ENCODE measurements at places on chromosomes 3 and 15.

DNA sequence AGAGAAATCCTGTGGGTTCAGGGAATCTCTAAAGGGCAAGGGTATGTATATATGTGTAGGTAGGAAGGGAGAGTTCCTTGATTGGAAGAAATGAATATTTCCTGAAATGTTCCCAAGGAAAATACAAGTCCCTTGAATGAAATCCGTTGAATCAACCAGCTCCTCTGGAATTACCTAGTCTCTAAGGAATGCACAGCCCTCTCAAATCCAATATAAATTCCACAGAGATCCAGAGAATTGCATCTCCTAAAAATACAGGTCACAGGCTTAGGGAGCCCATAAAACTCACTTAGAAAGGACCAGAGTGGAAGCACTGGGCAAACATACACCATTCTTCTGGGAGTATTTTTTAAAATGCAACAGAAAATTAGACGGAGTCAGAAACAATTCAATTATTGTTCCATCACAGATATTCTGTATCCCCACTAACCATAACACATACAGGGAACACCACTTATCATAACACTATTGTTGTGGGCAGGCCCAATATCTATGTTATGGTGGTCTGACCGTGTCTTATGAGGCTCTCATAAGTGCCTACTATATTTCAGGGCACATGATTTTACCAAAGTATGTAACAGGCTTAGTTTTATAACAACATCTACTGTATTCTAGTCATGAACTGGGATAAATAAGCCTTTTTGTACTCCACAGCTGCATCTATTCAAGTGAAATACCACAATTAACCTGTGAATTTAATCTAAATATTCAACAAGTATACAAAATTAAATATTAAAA lies 43.7 kb downstream of the IGSF11 start:
- no peak for DNase-seq

DNA sequence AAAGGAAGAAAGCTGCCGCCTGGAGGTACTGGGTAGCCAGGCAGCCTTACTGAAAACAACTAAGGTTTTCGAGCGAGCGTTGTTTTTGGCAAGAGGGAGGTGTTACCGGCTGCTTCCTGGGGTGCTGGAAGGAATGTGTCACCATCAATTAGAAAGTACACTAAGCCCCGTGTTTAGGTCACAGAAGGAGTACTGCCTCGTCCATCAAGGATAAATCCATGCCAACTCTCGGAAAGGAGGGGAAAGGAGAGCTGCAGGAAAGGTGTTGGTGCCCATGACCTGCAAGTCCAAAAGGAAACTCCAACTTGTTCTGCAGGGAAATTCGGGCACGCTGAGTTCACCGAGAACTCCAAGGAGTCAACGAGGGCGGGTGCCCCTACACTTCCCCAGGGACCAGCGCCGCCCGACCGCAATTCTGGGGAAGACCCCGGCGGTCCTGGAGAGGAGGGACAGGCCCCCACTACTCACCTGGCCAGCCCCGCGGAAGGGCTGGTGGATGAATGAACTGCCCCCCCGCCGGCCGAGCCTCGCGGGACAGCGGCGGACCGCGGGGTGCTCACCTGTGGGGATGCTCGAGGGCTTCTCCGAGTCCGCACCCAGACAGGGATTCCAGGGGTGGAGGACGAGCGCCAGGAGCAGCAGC lies 542 bp downstream of the PLOD2 start:
- DNase-seq = peak; percentile 18

- no peak for DNase-seq
These were observed 307.8 kb upstream of the ARRDC4 start for GRCh38 chr15:97652700-97653167.

DNA sequence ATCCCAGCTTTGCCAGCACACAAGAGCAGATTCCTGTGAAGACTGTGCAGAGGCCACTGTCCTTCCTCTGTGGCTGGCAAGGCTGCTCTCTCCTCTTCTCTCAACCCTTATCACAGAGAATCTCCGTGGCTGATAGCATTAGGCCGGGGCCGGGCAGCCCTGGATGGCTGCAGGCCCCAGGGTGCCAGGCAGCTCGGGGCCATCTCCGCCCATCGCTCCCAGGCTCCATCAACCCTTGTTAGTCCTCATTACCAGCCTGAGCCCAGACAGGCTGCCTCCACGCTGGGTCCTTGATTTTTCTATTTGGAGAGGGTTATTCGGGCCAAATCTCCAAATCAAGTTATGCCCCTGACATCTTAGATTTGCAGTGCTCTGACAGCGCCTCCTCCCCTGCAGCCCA lies 39.1 kb downstream of the MRPL46 start:
- no peak for DNase-seq

DNA sequence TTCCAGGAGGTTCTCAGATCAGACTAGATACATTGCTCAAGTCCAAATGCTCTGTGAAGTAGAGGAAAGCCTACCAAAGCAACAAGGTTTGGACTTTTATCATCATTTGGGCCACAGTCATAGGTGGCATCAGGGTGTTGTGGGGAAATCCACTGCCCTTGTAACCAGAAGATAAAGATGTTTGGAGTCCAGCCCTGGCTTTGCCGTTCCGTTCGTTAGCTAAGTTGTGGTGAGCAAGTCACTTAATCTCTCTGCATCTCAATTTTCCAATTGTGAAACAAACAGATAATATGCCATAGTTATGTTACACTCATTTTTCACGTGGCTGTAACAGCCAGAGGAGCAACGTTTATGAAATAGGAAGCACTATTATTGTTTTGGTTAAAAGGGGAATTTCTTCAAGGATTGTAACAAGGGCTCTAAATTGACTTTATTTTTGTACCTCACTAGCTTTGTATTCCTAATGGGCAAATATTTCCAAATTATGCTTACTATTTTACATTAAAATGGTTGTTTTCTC lies 125.6 kb downstream of the CD47 start:
- DNase-seq = peak; percentile 29

DNA sequence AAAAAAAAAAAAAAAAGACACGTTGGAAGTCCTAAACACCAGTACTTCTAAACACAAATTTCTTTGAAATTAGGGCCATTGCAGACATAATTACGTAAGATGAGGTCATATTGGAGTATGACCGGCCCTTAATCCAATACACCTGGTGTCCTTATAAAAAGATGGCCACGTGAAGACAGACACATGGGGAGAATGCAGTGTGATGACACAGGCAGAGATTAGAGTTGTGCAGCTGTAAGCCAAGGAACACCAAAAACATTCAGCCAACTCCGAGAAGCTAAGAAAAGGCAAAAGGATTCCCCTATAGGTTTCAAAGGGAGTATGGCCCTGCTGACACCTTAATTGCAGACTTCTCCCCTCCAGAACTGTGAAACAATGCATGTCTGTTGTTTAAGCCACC lies 379.0 kb upstream of the PDZRN3 start:
- DNase-seq = no peak

- DNase-seq = peak; percentile 21
These were observed 60.0 kb upstream of the TRIM71 start for GRCh38 chr3:32757618-32758374.

DNA sequence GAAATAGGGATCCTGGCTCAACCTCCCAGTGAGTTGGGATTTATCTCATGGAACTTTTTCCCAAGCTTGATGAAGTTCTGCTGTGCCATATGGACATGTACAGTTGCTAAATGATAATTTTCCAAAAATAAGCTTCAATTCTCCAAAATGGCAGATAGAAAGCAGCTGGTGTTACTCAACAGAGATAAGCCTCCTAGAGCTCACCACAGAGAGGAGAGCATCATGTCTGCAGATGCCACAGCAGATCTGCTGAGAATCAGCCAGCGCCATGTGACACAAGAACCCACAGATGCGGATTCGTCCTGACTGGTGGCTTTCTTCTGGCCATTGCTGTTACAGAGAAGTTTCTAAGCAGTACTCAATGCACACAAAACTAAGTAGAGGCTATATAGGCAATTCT lies 50.6 kb downstream of the AGTR1 start:
- DNase-seq = no peak

DNA sequence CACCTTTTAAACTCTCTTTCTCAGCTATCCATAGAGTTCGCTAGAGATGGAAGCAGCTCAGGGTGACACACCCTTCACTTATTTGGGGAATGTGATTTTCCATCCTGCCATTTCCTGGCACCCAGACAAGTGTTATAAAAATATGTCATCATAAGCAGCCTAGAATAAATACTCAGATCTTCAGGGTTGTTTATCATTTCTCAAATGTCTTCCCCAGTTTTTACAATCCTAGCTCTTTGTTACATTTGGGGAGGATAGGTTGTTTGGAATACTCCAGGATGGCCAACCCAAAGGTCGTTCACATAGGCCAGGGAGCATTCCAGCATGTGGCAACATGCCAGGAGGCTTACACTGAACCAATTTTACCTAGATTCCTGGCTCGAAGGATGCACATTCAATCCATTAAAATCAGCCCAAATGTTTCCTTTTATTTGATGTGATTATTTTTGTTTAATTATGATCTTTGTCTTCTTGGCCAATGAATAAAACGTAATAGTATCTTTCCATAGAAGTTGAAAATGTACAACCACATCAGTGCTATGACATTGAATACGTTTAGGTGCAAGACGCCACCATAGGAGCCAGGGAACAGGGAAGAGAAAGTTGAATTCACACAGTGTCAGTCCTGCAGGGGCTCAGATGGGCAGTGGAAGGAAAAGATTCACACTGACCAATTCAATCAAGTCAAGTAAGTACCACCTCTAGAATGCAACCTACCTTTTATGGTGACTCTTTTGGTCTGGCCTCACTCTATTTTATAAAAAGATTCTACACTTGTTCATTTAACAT lies 537.7 kb upstream of the MDFIC2 start:
- DNase-seq = no peak

Measured in suppressor macrophage treated with lipopolysaccharide for 4 hours (primary cell).